Activated CD8-positive, alpha-beta memory T cell treated with anti-CD3 and anti-CD28 coated beads for 48 hours (primary cell): ENCODE measurements at places on chromosomes 11 and 22.
A peak's percentile ranks its signal among the peaks of the same experiment; 100 is the strongest.

DNA sequence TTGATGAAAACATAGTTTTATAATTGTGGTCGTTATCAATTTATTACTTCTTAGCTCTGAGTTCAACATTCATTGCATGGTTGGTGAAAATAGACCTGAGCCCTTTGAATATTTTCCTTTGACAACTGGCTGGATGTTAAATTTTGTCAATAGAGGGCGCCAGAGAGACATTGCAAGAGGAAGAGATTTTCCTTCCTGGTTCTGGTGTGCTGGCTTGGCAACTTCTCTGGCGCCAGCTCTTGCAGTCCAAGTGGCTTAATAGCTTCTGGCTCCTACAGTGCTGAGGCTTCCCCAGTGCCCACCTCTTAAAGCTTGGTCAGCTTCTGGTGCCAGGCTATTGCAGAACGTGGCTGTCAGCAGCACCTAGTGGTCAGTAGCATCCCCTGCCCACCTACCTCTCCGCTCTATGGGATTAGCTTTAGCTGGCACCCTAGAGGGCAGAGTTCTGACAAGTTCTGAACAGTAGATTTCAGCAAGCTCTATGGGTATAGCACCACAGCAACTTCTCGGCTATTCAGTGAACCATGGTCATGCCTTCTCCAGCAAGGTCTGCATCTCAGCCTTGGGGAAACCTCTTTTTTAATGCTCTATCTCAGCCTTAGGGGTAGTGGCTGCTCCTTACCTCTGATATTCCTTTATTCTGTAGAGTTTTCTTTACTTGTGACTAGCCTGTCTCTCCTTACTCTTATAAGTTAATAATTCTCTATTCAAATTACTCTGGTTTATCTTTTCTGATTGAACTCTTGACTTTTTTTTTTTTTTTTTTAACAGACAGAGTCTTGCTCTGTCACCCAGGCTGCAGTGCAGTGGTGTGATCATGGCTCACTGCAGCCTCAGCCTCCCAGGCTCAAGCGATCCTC, 59.4 kb downstream of the ACER3 start:
- peak; percentile 5 for DNase-seq

- DNase-seq = no peak
Observed at GRCh38 chr22:39498368-39498767, 3.7 kb upstream of the MIEF1 start.

GRCh38 chr11:10303558-10304363, 1.1 kb upstream of the ADM start:
- DNase-seq = no peak

DNA sequence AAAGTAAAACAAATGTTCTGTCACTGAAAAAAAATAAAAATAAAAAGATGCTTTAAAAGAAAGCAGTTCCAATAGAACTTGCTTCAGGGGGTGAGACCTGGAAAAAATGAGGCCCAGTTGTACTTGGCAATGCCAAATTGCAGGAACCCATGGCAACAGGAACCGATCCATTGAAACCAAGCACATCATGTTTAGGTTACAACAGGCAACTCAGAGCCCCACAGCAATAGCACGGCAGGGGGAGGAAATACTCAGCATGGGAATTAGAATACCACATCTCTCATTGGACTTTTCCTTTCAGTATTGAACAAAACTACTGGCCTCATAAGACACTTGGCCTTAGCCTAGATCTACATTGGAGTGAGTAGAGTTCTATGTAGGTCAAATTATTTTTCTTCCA, 84.3 kb downstream of the MSANTD4 start:
- no peak for DNase-seq

DNA sequence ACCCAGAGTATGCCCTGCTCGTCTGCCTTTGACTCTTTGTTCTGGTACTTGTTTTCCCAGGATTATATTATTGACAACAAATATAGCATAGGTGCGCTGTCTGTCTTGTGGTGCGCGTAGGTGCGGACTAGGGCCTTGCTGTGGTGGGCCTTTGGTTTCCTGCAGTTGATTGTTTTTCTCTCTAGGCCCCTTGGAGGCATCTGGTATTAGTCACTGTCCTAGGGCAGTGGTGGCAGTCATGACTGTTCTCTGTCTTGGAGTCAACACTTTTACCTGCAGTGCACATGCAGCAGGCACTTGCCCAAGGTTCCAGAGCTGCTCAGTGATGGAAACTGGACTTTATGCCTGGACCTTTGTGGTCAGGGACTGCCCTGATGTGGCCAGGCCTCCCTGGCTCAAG, 18.6 kb downstream of the PPP6R2 start:
- DNase-seq = no peak

DNA sequence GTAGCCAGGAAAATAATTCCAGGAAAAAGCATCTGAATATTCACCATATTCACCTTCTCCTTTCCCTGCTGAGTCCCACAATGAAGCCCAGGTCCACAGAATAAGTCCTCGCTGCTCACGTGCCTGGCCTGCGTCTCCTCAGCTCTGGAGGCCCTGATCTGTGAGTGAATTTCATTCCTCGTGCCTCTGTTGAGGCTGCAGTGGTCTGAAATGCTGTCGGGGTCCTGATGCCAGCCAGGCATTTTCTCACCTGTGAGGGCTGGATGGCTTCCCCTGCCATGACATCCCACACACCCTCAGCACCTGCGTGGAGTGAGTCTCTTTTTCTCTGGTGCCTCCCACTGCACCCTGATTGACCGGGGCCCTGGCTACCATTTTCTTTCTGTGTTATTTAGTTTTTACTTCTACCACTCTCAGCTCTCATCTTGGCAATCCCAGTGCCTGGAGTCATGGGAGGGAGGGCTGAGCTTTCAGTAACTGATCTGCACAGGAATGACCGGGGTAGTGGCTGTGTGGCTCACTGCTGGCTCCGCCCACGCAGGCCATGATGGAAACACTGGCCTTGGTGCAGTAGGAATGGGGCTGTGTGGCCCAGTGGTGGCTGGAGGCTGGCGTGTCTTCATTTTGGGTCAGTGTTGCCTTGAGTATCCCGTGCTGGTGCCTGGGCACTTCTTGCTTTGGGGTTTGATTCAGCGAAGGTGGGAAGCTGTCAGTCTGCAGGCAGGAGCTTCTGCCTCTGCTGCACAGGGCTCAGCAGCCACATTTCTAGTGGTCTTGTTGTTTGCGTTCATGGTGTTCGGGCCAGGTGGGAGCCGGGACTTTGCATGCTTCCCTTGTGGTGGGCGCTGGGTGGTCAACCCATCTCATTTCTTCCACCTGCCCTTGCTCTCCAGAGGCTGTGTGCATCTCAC, 807.2 kb downstream of the TBC1D22A start:
- no peak for DNase-seq

DNA sequence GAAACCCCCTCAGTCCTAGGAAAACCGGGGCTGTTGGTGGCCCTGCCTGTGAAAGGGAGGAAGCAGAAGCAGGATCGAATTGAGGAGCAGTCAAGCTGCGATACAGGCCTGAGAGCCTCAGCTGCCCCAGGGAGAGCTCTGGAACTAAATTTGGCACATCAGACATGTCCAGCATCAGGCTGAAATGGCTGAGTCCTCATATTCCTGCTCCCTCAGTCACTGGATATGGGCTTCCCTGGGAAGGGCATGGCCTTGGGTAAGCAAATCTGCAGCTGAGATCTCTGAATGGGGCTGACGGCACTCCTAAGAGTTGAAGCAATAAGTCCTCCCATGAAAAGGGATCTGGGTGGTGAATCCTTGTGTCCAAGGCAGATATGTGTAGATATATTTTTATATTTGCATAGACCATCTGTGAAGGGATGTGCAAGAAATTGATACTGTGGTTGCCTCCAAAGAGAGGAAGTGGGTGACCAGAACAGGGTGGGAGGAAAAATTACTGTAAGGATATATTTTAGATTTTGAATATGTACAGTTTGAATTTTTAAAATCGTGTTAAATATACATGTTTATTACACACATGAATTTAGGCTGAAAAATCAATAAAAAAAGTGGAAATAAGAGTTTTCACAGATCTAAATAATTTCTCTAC, 45.5 kb downstream of the APIP start:
- DNase-seq = no peak

DNA sequence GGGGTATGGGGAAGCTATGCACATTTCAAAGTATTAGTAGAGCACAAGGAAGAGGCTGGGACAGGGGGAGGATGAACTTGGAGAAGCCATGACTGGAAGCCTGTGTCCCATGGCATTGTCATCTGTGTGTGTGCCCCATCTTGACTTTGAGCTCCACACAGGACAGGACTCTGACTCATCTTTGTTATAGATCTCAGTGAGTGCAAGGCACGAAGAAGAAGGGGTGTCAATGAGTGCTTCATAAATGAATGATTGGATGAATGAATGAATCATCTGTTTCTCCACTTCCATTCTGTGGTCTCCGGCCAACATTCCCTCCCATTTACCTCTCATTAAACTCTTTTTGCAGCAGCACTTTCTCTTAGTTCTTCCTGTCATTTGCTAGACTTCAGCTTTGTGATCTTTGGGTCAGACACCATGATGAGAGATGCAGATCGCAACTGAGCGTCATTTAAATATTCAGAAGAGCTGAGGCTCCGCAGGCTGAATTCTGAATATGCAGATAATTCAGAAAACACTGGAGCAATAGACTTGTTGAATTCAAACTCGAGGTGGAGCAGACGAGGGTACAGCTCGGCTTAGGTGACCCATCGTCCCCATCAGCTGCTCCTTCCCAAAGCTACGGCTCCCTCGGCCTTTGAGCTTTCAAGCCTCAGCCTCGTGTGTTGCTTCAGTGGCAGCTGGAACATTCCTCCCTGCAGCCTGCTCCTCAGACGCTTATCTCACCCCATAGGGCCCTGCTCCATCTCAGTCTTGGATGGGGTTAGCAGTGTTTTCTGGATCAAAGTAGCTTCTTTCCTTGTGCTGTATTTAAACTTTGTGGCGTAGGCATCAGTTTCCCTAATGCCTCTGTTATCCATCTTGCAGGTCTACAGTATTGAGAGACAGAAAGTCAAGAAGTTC, 30.8 kb downstream of the APOL3 start:
- DNase-seq = no peak

GRCh38 chr11:46513934-46514342, 79.9 kb downstream of the AMBRA1 start:
- no peak for DNase-seq

- no peak for DNase-seq
Observed at GRCh38 chr11:75718419-75719339, 1.0 kb downstream of the MOGAT2 start.

- no peak for DNase-seq
Observed at GRCh38 chr11:9259981-9260837, 4.9 kb downstream of the DENND5A start.

- DNase-seq = no peak
Observed at GRCh38 chr11:106495046-106495445, 417.6 kb downstream of the AASDHPPT start.

- DNase-seq = no peak
Observed at GRCh38 chr11:131658952-131659351, 288.5 kb downstream of the NTM start.

GRCh38 chr11:63915961-63916836, 765 bp downstream of the RCOR2 start:
- no peak for DNase-seq

DNA sequence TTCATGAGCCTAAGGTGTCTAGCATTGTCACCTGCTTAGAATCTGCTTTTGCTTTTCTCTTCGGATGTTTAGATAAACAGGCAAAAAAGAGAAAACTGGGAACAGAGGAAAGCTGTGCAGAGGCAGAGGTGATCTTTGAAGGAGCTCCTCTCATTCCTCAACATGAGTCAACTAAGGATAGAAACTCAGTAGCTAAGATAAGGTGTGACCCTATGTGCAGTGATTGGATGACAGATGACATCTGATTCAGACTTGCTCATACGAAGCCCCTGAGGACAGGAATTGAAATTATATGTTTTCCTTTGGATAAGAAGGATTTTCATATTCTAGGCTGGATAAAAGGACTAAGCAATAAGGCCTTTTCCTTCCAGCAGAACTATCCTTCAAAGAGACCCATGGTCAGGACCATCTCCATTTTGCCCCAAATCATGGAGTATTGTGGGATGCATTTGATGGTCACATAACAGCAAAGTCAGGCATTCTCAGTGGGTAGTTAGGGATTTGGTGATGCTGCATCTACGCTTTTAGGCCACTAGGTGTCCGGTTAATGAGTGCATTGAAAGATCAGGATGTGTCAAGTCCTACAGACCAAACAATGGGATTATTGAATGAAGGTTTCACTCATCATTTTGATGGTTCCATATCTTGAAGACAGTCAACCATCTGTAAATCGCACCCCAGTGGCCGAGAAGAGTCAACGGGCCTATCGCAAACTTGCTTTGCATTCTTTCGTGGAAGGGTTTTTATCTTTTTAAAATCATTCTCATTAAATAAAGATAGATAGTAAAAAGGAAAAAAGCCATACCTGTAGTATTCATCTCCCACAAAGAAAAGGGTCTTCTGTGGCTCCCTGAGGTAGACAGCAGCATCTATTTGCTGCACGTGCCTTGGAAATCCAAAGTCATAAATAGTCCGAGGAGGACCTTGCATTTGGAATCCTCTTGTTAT, 32.2 kb downstream of the MMP20 start:
- no peak for DNase-seq

GRCh38 chr11:119195680-119196079, 10.4 kb downstream of the NHERF4 start:
- no peak for DNase-seq

GRCh38 chr22:29788339-29789279, 21.4 kb downstream of the UQCR10 start:
- no peak for DNase-seq

GRCh38 chr11:130834886-130835285, 81.4 kb downstream of the SNX19 start:
- DNase-seq = no peak

DNA sequence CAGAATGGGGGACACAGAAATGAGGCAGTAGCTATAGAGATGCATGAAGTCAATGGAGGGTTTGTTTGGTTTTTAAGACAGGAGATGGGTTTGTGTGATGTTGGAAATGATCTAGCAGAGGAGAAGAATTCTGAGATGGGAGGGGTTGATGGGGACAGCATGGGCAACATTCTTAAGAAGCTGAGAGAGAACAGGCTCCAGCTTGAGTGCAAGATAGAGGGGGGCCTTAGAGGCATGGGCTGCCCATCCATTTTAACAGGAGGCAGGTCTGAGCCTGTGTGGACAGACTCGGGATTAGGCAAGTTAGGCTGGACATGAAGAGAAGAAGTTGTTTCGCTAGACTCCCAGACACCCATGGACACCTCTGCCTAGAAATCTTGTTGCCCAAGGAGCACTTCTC, 37.9 kb upstream of the NRIP3 start:
- no peak for DNase-seq

GRCh38 chr11:109707411-109707810, 285.4 kb downstream of the C11orf87 start:
- DNase-seq = no peak

GRCh38 chr11:3873712-3874349, 18.4 kb downstream of the STIM1 start:
- DNase-seq = no peak

DNA sequence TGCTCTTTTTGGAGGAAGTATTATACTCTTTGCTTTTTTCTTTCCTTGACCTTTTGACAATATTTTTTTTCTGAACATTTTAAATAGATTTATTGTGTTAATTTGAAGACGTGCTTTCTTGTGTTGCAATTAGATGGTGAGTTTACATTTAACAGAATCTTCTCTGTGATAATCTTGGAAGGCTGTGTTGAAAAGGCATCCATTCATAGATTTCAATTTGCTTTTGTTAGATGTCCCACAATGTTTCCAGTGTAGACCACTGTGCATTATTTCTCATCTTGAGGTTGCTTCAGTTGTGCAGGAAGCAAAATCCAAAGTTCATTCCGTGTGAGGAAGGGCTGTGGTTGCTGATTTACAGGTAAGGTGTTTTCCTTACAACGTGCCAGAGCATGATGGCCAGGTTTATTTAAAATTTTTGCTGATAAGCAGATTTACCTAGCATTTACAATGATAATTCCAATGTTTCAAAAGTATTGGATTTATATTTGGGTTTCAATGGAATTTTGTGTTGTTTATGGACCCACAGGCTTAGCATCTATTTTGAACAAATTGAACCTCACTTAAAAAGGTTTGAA, 4.1 kb upstream of the OR5J2 start:
- no peak for DNase-seq

GRCh38 chr22:48819961-48820360, 1007.7 kb downstream of the BRD1 start:
- no peak for DNase-seq
